Stimulated activated naive CD8-positive, alpha-beta T cell treated with anti-CD3 and anti-CD28 coated beads, Interleukin-15, amount 100 ng/mL, for 72 hours (primary cell): ENCODE measurements at places on chromosomes 2 and 18.

GRCh38 chr2:149953627-149954026 is 366.1 kb upstream of the MMADHC start:
- DNase-seq = no peak

DNA sequence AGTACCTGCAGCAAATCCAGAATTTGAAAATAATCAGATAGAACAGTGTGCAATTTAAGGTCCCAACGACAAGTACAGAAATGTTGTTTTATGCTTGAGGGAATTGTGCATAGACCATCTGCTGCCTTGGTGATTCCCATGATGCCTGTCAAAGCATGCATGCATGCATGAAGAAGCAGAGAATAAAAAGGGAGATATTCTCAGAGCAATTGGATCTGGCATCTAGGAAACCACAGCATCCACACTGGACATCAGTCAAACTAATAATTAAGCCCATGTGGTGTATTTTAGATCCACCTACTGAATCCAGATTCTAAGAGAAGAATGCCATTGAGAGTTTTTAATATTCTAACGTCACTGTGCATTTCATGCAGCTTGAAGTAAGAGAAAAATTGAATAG is 361.2 kb downstream of the FSIP2 start:
- DNase-seq = no peak

DNA sequence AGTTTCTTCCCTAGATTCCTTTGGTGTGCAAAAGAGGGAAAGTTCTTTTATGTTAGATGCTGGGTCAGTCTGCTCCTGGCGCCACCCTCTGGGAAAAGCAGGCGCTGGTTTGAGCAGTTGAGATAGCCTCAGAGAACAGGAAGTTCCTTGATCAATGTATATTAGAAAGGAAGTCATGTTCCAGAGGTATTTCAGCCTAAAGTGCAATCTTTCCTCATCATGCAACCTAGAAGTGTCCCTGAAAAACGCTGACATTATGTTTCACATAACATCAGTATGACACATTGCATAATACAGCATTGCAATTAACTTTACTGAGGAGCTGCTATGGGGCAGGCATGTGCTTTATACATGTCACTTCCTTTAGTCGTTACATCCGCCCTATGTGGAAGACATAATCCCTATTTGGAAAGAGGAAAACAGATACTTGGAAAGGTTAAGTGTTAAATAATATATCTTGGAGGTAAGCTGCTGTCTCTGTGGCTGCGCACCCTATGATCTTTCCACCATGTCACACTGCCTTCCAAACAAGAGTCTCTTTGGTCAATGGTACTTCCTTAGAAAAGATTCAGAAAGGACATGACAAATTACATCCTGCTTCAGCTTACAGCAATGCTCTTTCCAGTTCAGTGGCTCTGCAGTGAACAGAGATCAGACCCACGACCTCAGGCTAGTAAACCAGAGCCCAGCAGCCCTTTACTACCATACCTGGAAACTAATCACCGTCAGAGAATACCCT is 369.7 kb downstream of the RAD51AP2 start:
- DNase-seq = no peak

DNA sequence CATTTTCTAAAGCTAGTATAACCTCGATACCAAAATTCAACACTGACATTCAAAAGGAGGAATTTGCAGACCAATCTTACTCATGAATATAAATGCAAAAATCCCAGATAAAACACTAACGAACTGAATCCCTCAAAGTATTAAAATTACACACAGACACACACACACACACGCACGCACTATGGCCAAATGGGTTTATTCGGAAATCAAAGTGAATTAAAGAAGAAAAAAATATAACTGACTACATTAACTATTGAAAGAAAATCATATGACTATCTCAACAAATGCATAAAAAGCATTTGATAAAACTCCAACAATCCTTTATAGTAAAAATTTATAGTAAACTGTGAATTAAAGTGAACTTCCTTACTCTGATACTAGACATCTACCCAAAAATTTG is 97.9 kb upstream of the HNRNPA3 start:
- DNase-seq = no peak

GRCh38 chr2:204681412-204681811 is 136.1 kb downstream of the PARD3B start:
- no peak for DNase-seq

DNA sequence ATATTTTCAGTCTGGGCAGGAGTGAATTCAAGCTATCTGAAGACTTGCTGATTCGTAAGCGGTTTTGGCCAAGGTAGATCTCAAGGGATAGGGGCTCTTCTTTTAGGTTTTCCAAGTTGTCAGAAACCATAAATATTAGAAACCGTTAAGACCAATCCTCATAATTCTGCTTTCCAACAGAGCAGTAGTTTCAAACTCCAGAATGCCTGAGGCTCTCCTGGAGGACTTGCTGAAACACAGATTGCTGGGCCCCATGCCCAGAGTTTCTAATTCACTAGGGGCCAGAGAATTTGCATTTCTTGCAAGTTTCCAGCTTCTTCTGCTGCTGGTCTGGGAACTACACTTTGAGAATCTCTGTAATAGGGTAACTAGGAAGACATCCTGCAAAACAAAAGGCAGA is 1855.7 kb upstream of the CELF4 start:
- DNase-seq = no peak

- DNase-seq = no peak
Observed at GRCh38 chr2:27833931-27834330, 56.3 kb downstream of the RBKS start.

- DNase-seq = no peak
Observed at GRCh38 chr2:171930385-171930784, 8.1 kb downstream of the HAT1 start.

- DNase-seq = no peak
Observed at GRCh38 chr18:24200494-24201290, 61.8 kb downstream of the CABYR start.

GRCh38 chr2:23850564-23851256 is 76.2 kb downstream of the ATAD2B start:
- no peak for DNase-seq

- DNase-seq = no peak
Observed at GRCh38 chr2:20062615-20063545, 11.5 kb upstream of the LAPTM4A start.

DNA sequence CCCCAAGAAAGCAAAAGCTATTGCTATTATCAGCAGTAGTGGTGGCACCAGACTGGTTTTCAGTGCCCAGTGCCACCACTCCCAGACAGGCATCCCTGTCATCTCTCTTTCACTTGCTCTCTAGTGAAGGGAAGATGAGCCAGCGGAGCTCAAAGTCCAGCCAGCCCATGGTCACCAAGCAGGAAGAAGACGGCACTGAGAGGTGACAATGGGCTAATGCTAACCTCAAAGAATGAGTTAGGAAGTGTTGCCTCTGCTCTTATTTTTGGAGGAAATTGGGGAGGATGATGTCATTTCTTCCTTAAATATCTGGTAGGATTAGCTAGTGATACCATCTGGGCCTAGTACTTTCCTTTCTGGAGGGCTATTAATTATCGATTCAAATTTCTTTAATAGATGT is 1.7 kb downstream of the SP140 start:
- no peak for DNase-seq

DNA sequence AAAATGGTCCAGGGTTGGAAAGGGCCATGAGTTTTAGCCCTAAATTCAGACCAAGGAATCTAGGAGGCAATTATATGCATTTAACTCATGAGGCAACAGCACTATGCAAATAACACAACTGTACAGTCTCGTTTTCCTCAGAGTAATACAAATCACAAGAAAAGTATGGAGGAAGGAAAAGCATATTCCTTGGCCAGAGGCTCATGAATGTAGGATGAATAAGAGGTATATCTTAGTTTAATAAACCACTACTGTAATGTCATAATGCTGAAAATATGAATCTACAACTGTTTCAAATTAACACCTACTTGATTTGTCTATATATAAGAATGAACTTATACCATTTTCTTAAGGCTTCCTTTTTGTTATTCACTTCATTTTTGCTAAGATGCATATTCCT is 252.5 kb upstream of the TANK start:
- no peak for DNase-seq

- DNase-seq = no peak
Observed at GRCh38 chr2:15973481-15974401, 33.4 kb downstream of the MYCN start.

GRCh38 chr18:41537666-41538065 is 417.4 kb upstream of the PIK3C3 start:
- no peak for DNase-seq

DNA sequence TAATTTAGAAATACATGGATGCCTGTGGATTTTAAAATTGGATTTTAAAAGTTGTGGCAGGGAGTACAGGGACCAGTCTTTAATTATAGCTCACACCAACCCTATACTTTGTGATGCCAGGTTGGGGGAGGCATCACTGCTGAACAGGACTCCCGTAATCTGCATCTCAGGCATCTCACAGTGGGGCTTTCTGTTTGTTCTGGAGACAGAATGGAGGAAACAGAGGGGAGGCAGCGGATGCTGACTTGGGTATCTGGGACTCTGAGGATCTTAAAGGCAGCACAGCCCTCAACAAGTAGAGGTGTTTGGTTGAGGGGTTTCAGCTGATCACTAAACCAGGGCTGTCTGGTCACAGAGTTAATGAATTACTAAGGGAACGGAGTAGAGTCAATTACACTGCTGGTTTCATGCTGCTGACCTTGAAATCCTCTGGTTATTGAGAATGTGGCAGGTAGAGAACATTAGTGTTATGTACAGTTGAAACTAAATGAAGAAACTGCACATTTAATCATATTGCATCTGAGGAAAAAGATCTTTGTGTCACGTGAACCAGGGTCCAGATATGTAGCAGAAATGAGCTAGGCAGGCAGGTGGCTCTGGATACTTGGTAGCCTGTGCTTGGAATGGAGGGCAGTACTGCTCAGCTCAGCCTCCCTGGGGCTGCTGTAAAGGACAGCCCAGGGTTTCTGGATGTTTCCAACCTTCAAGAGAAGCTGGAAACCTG is 40.3 kb downstream of the FHOD3 start:
- DNase-seq = no peak

DNA sequence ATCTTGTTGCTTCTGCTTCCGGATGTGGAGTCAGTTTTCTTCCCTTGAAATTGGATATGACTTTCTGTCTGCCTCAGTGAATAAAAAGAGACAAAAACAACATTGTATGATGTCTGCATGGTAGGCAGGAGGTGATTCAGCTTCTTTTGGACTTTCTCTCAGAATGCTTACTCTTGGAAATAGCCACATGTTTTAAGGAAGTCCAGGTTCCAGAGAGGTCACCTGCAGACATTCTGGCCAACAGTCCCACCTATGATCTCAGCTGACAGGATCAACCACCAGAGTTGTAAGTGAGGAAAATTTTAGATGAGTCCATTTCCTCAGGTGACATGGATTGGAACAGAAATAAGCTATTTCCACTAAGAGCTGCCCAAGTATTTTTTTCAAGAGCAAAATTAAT is 508.7 kb upstream of the FAM98A start:
- DNase-seq = no peak
